ENCODE measurements at places on chromosomes 7 and 10.

DNA sequence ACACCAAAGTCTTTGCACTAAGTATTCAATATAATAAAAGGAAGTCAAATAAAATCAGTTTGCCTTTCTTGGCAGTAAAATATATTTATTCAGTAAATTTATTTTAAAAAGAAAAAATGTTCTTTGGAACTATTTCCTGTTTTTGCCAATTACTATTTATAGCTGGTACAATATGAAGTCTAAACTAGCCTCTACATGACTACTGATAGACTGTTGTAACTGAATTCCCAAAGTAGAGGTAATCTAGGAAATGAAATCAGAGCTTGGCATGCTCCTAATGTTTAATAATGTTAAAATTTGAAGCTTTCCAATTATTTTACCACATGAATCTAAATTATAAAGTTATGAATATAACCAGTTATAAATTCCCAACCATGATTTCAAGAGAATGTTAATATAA is 385.5 kb downstream of the SEMA3D start:
- DNase-seq, result no peak

GRCh38 chr7:37076668-37077067 is 352.4 kb upstream of the AOAH start:
- no peak for DNase-seq

- peak; percentile 73 for DNase-seq
Observed at GRCh38 chr10:118850418-118851061, 95.8 kb upstream of the CACUL1 start.

GRCh38 chr10:75335983-75336382 is 65.6 kb downstream of the ZNF503 start:
- no peak for DNase-seq

GRCh38 chr7:28643188-28643569 is 230.9 kb downstream of the CREB5 start:
- DNase-seq, result no peak

GRCh38 chr7:158355456-158356065 is 232.1 kb downstream of the PTPRN2 start:
- no peak for DNase-seq

DNA sequence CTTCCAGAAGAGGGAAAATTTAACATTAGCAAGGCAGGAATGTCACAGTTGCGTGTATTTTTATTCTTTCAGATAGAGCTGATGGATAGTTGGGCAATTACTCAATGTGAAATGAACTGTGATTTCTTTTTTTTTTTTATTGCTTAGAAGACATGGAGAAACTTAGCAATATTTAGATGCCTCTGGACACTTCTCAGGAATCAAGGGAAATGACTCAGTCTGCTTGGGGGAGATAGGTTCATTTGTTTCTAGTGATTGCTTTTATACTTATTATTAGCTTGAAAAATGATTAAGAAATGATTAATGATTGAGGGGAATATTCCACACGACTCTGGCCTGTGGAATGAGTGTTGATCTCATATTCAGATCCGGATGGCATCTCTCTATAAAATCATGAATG is 33.1 kb upstream of the TBX20 start:
- DNase-seq, result no peak

GRCh38 chr10:69911613-69912528 is 110.2 kb downstream of the COL13A1 start:
- DNase-seq, result no peak

GRCh38 chr10:101824736-101825135 is 6.5 kb upstream of the OGA start:
- no peak for DNase-seq

DNA sequence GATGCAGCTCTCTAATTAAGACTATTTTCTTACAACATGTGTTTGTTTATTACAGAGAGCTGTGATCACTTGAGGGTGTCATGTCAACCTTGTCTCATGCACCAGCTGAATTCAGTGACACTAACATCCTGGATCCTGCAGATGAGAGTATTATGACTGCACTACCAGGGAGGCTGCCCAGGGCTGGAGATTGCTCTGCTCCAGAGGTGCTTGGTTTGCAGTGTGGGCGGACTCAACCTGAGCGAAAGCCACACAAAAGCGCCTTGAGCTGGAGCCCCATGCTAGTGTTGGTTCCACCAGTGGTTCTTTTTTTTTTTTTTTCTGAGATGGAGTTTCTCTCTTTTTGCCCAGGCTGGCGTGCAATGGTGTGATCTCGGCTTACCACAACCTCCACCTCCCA is 33.8 kb upstream of the ATXN7L1 start:
- no peak for DNase-seq

DNA sequence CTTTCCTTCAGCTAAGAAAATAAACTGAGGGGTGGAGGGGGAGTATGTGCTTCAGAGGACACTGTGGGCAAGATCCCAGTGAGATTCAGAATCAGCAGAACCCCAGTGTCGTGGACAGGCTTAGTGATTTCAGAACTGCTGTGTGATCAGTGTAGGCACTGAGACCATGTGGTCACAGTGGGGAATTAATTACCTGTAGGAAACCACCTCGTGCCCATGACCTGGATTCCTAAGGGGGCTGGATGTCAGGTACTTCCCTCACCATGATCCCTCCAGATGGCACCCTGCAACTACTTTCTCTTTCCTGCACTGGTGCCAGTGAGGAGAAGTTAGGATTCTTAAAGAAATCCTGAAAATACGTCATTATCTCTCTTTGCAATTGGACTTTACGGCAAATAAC is 64.4 kb downstream of the HBP1 start:
- no peak for DNase-seq

- no peak for DNase-seq
Observed at GRCh38 chr10:66822801-66823200, 103.0 kb upstream of the LRRTM3 start.

DNA sequence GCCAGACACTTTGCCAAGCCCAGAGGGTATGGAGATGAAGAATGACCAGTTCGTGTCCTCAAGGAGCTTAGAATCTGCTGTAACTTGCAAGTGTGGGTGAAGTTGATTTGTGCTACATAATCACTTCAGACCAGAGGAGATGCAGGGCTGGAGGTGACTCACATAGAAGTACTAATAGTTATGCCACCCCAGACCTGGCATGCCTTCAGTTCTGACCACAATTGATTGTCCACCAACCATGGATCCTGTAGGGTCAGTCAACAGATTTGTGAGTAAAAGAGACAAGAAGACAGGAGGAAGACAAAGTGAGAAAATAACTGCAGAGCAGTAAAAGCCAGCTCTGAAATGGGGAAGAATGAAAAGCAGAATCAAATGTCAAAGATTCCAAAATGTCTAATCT is 51.2 kb upstream of the BMPER start:
- DNase-seq, result no peak

GRCh38 chr10:118841881-118842605 is 87.3 kb upstream of the CACUL1 start:
- DNase-seq, result no peak

DNA sequence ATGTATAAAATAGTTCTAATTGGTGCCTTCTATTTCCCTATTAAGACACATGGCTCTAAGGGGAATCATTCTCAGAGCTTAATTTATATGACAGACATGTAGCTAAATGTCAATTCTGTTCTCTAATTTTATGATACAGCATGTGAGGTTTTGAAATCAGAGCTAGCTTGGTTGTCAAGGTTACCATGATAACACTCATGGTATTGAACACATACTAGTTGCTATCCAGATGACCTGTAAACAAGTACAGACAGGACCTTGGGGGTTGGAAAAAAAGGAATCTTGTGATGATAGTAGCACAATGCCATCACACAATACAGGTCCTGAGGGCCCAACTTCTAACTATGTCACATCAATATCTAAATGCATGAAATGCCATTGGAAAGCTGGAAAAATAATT is 49.2 kb downstream of the RHOBTB1 start:
- DNase-seq, result no peak

DNA sequence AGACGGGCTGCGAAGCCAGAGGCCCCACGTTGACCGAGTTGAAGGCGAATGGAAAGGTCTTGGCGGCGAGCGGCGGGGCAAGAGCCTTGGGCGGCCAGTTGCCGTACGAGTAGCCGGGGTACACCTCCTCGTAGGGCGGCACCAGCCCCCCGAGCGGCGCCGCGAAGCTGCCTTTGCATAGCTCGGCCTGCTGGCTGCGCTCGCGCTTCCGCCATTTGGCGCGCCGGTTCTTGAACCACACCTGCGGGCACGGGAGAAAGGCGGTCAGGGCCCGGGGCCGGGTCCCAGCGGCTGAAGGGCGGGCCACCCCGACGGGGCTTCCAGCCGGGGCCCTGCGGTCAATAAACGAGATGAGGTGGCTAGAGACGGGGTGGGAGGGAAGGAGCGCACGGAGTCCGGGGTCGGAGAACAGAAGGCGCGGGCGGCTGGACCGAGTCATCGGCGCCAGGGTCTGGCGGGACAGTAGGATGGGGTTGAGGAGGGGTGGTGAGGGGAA is 4.8 kb downstream of the ELOVL3 start:
- DNase-seq, result peak; percentile 76

DNA sequence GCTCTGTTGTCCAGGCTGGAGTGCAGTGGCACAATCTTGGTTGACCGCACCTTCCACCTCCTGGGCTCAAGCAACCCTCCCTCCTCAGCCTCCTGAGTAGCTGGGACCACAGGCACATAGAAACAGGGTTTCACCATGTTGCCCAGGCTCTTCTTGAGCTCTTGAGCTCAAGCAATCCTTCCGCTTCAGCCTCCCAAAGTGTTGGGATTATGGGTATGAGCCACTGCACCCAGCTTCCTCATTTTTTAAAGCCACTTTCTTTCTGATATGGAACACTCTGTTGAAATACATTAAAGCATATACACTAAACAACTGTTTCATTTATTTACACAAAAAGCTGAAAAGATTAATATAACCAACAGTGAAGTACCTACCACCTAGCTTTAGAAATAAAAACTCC is 117.2 kb downstream of the CLEC2L start:
- no peak for DNase-seq

DNA sequence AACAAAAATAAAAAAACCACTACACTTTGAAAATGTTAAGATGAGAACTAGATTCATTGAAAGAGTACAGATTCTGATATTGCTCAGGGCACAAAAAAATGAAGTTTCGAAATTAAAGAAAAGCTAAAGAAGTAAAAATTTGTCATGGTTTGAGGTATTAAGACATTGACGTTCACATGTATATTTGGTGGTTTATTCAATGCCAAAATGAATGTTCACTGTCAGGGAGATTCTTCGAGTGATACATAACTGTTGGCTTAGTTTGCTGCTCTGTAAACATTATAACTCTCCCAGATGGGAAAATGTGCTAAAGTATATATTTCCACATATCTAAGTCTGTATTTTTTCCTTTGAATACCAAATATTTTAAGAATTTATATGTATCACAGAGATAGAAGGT is 345.0 kb downstream of the SEMA3D start:
- DNase-seq, result no peak

DNA sequence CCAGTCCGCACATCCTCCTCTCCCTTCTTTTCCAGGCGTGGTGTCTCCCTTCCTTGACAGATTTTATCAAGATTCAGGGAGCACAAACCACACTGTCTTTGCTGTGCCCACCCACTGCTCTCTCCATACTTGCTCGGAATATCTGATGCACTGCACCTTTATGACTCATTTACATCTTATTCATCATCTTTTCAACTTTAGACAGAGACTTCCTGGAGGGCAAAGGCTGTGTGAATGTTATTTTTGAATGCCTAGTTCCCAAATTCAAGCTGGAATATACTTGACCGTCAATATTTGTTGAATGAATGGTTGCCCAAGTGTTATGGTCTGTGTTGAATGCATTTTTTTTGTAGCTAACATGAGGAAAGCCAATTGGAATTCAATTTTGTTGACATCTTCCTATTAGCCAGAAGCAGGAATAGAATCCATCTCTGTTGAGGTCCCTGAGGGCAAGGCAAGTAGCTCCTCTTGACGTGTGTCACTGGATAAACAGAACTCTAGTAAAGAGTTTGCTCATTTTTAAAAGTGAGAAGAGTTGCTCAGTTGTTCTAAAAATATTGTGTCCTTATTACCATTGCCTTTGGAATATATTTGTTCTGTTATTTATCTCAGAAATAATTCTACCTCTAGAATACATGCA is 95.0 kb downstream of the KLF6 start:
- no peak for DNase-seq

DNA sequence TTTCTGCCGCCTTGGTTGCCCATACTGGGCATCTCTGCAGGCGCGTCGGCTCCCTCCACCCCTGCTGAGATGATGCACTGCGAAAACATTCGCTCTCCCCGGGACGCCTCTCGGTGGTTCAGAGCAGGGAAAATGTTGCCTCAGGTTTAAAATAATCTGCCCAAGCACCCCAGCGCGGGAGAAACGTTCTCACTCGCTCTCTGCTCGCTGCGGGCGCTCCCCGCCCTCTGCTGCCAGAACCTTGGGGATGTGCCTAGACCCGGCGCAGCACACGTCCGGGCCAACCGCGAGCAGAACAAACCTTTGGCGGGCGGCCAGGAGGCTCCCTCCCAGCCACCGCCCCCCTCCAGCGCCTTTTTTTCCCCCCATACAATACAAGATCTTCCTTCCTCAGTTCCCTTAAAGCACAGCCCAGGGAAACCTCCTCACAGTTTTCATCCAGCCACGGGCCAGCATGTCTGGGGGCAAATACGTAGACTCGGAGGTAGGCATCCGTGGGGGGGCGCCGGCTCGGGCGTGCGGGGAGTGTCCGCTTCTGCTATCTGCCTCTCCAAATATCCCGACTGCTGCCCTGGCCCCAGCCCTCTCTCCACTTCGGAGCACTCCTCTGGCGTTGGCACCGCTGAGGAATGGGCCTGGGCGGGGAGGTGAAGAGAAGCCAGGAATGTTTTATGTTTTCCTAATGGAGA is at the start of gene CAV1:
CAV1 (plus strand) TSS at position 428 of the 689 bp plus-strand sequence; CDS start at position 455, 27 bp downstream.
- DNase-seq, result peak; percentile 99

GRCh38 chr7:5713124-5713912 is 68.1 kb downstream of the RNF216 start:
- no peak for DNase-seq

DNA sequence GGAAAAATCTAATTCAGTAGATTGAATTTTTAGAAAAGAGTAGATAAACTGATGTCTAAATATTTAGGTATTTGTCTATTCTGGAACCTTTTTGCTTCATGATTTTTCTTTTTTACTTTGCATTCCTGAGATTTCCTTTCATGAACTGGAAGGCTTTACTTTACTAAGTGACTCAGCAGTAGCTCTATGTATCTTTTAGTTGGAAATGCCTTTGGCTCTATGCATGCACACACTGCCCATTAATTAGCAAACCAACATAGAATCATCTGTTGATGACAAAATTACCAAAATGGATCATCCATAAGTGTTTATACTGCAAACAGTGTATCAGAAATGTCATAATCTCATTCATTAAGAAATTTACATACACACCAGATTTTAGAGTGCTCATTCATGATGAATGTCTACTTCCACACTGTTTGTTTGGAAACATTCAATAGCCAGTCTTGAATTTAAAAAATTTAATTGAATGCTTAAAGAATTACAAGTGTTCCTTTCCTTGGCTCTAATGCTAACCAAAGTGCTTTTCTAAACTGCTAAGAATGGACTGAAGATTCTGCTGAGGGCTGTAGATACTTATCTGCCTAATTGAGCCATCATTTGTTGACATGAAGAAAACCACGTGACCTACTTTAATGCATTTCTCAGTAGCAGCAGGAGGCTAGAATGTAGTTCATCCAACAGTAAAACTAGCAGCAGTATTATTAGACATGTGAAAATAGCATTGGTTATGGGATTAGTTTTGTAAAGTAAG is 282.0 kb downstream of the ADK start:
- DNase-seq, result no peak

Data from ACHN (cell line).